Mesothelial cell of epicardium (in vitro differentiated cells): ENCODE measurements at places on chromosomes 6 and 20. TPM values are rescaled to one million over a fixed set of nuclear protein-coding genes. Genes with fewer than 3 reads are reported as not detected.

GSTA4 gene
- total RNA-seq: 66.2 to 69.5 TPM (median 68.8 TPM) in 3 replicates

ATG5 gene
- total RNA-seq: 29.9 to 33.0 TPM (median 32.6 TPM) in 3 replicates

HRH3 gene
- not detected in 3 replicates for total RNA-seq

GSTA2 gene
- not detected in 3 replicates for total RNA-seq

MUCL3 gene
- total RNA-seq: not detected in 3 replicates

NECAB3 gene
- total RNA-seq: 58.4 to 60.1 TPM (median 58.6 TPM) in 3 replicates

UNC5CL gene
- total RNA-seq: 2.0 to 2.2 TPM (median 2.1 TPM) in 3 replicates

CLPSL2 gene
- total RNA-seq: not detected in 3 replicates

MAPK14 gene
- total RNA-seq: 51.1 to 54.8 TPM (median 54.8 TPM) in 3 replicates

SNAP91 gene
- 0.40 to 1.3 TPM (median 0.88 TPM) in 3 replicates for total RNA-seq

NMBR gene
- 0.27 TPM in 2 of 3 replicates, not detected in the other for total RNA-seq

DNAJC5 gene
- total RNA-seq: 40.6 to 43.2 TPM (median 41.6 TPM) in 3 replicates

SUMO4 gene
- total RNA-seq: 3.4 to 4.2 TPM (median 3.9 TPM) in 3 replicates
